ENCODE measurements at places on chromosomes 7 and 10. TPM values are rescaled to one million over a fixed set of nuclear protein-coding genes. Genes with fewer than 3 reads are reported as not detected.

DNA sequence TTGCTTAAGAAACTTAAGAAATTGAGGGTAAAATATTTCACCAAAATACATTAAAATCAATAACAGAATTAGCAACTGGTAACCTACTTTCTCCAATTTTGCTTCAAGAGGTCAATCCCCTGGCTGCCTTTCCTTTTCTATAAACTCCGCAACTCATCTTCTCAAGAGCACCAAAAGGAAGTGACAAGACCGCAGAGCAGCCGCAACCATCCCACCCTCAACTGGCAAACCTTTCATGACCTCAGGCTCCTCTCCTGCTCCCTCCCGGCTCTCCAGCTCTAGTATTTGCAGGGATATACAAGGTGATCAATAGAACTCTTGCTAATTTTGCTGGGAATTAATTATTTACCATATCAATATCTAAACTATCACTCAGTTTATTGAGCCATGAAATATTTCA lies 88.9 kb downstream of the ATE1 start:
- no peaks in the 10 kb centered on the region for H3K4me1 ChIP-seq
- peaks cover 11% of the 10 kb centered on the region for H3K36me3 ChIP-seq
- DNase-seq: no peak
- no peak overlapping the region for H3K4me3 ChIP-seq

GRCh38 chr10:122531939-122532338 lies 28.6 kb upstream of the DMBT1 start:
- H3K4me1 ChIP-seq: no peaks in the 10 kb centered on the region
- H3K4me3 ChIP-seq: no peak overlapping the region
- DNase-seq: peak; percentile 27
- no peaks in the 10 kb centered on the region for H3K27me3 ChIP-seq
- H3K27ac ChIP-seq: no peak overlapping the region

AVPI1 gene
- total RNA-seq: 10.7 TPM

DEPP1 gene
- 146 TPM for total RNA-seq

Measured in kidney (tissue), 22 donors.